ENCODE measurements at places on chromosomes 3 and 15.
A peak's percentile ranks its signal among the peaks of the same experiment; 100 is the strongest.

- DNase-seq: no peak
These were observed 8.2 kb downstream of the C3orf22 start for GRCh38 chr3:126550488-126551051.

- DNase-seq: no peak
These were observed 73.6 kb upstream of the CGNL1 start for GRCh38 chr15:57302640-57303257.

DNA sequence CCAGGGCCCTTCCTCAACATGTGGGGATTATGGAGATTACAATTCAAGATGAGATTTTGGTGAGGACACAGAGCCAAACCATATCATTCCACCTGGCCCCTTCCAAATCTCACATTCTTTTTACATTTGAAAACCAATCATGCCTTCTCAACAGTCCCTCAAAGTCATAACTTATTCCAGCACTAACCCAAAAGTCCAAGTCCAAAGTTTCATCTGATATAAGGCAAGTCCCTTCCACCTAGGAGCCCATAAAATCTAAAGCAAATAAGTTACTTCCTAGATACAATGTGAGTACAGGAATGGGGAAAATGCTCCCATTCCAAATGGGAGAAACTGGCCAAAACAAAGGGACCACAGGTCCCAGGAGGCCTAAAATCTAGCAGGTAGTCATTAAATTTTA lies 309.5 kb upstream of the SLITRK3 start:
- no peak for DNase-seq

GRCh38 chr3:175672119-175672689 lies 813.1 kb downstream of the NAALADL2 start:
- DNase-seq: no peak

DNA sequence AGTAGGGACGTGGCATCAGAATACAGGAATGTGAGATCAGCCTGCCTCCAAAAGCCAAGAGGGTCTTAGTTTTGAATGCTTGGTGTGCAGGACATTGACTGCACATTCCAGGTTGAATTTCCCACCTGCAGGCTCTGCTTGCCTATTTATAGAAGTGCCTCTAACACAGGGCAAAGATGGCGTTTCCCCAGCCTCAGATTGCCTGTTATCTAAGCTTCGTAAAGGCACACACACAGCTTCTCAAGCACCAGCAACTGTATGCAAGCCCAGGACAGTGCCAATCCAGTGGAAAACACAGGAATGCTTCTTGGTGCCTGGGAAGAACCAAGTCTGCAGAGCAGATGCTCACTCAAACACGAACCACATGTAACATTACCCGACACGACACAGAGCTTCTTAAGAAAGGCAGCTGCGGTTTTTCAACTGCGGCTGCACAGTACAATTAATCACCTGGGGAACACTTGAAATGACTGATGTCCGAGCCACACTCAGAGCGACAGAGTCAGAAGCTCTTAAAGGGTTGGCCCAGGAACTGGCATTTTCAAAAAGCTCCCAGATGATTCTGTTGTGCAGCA lies 90.0 kb upstream of the ANKRD34C start:
- no peak for DNase-seq

GRCh38 chr15:75056036-75056435 lies 32.6 kb downstream of the PPCDC start:
- no peak for DNase-seq

DNA sequence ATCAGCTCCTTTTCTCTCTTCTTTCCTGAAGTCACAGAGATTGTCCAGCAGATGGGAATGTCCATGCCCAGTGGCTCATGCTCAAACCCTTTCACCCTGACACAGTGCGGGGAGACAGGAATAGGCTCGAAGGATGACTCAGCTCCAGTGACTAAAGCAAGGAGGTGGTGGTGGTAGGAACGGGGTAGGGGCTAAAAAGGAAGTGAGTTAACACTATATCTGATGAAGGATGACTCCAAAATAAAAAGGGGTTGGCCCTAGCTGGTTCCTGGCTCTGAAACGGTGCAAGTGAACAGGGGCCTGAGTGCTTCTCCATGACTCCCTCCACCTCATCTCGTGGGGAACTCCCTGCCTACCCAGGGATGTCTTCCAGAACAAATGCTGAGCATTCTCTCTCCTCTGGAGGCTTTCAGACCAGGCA lies 167.4 kb upstream of the LPP start:
- DNase-seq: peak; percentile 53

DNA sequence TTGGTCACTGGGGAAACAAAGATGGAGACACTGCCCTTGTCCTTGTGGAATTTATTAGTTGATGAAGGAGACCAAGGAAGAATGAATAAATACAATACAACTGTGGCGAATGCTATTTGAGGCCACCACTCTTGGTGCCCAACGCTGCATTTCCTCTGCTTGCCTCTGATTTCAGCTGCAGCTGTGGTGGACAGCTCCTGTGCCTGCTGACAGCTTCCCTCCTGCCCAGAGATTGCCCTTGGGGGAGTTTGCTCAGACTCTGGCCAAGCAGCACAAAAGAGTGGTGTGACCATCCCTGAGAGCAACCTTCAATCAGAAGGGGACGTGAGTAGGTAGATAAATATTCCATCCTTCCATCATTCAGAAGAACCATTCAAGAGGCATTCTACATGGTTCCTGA lies 64.6 kb upstream of the FHIT start:
- DNase-seq: no peak

DNA sequence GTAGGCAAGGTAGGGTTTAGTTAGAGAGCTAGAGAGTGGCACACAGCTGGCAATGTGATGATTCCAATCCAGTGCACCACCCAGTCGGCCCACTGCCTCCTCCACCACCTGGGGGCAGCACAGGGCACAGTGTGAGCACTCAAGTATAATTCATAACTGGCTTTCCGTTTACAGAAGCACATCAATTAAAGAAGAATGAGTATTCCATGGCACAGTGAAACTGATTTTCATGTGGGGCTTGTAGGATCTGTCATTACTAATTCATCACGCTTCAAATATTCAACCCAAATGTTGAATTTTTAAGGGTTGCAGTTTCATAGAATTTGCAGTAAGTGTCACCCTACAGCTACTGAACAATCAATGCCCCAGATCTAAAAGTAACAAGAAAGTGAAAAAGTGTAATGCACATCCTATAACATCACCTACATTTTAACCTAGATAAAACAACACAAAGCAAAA lies 149.9 kb downstream of the IGSF11 start:
- DNase-seq: peak; percentile 67

GRCh38 chr3:137282871-137283270 lies 325.1 kb downstream of the IL20RB start:
- no peak for DNase-seq

GRCh38 chr15:58746174-58746573 lies 3.3 kb downstream of the ADAM10 start:
- DNase-seq: no peak

DNA sequence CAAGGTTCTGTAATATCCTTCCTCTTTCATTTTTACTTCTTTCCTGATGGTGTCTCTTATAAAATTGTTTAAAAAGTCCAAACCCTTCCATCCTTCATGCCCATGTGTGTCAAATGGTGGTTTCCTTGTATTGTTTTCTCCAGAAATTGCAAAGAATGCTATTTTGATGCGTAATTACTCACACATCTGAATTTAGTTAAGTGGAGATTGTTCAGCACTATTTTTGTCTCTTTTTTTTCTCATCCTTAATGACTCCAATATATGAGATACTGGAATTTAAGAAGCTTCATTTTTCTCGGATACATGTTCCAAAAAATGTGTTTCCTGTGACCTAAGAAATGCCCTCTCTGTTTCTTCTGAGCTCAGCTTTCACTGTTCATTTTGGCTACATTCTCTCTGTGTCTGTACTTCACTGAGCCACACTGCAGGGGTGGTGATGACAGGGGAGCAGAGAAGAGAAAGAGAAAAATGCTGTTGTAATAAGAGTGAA lies 799.8 kb downstream of the DIPK2A start:
- DNase-seq: no peak

DNA sequence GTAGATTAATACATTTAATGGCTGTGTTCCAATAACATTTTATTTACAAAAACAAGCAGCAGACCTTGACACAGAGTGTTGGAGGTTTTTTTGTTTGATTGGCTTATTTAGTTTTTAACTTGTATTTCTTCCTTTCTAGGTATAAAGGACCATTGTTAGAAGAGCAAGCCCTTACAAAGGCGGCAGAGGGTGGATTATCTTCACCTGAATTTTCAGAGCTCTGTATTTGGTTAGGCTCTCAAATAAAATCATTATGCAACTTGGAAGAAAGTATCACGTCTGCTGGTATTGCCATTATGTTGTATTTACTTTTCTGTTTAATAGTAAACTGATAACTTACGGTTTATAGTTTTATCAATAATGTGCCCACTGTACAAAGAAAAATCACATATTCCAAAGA lies 10.0 kb downstream of the FAM98B start:
- no peak for DNase-seq

DNA sequence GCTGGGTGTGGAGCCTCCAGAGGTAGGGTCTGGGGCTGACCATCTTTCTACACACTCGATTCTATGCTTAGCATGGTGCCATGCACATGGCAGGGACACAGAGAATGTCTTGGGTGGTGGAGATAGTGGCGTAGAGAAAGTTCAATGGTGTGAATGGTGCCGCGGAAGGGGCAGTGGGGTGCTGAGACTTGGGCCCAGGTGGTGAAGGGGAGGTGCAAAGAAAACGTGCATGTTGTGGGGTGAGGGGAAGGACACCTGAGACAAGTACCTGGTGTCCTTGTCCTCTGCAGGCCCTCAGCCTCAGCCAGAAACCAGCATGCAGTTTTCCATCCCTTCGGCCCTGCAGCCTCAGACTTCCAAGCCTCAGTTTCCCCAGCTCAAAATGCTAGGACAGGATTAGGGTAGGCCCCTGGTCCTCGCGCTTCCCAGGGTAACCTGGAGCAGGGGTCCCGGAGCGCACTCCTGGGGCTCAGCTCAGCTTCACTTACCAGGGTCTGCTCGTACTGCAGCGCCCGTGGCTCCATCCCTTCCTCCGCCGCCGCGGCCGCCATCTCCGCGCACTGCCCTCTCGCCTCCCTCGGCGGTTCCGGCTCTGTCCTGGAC lies 375 bp downstream of the CLCN2 start:
- DNase-seq: no peak

- no peak for DNase-seq
These were observed 172.4 kb downstream of the KLHL25 start for GRCh38 chr15:85622221-85622831.

DNA sequence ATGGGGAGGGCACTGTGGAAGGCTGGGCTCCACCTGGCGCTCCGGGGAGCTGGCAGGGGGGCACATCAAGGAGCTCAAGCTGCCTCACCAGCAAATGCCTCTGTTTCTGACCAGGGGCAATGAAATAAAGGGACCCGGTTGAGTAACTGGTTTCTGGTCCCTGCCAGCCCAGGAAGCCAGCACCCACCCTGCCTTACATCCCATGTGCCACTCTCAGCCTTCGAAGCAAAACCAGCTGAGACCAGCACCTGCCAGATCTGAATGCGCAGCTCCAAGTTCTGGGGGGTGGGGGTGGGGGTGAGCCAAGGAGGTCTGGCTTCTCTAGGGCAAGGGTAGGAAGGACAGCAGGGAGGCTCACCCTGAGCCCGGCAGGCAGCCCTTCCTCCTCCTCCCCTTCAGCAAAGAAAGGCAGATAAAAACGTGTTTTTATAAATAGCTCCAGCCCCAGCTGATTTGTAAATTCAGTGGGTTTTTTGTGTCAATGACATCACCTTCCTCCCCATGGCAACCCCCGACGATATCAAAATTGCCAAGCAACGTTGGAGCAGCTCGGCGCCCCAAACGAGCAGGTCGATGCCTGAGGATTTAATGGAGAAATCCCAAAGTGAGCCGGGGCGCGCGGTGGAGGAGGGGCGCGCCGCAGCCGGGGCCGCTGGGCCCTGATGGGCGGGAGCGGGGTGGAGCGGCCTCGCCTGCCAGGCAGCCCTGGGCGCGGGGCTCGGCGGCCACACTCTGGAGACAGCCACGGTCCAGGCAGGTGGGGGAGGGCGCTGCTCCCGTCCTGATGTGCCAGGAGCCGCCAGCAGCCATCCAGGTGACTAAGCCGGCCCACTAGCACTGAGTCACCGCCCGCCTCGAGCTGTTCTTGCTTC lies at the start of gene PAK6:
TSS of gene PAK6 (plus strand) at position 532 of the 872 bp plus-strand sequence. CDS start 25,723 bp downstream, outside the sequence.
- DNase-seq: peak; percentile 20

- no peak for DNase-seq
These were observed 114.1 kb upstream of the TPM1 start for GRCh38 chr15:62928242-62928999.

DNA sequence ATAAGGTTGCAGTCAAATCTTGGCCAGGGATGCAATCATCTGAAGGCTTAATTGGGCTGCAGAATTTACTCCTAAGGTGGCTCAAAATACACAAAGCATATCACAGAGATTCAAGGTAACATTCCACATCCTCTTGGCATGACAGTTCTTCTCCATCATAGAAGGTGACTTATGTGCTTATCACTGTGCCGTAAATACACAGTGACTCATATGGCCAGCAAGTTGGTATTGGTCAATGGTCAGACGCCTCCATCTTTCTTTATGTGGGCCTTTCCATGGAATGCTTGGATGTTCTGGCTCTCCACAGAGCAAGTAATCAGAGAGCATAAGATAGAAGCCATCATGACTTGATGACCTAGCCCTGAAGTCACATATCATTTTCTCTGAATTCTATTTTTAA lies 168.8 kb upstream of the ST8SIA2 start:
- no peak for DNase-seq

DNA sequence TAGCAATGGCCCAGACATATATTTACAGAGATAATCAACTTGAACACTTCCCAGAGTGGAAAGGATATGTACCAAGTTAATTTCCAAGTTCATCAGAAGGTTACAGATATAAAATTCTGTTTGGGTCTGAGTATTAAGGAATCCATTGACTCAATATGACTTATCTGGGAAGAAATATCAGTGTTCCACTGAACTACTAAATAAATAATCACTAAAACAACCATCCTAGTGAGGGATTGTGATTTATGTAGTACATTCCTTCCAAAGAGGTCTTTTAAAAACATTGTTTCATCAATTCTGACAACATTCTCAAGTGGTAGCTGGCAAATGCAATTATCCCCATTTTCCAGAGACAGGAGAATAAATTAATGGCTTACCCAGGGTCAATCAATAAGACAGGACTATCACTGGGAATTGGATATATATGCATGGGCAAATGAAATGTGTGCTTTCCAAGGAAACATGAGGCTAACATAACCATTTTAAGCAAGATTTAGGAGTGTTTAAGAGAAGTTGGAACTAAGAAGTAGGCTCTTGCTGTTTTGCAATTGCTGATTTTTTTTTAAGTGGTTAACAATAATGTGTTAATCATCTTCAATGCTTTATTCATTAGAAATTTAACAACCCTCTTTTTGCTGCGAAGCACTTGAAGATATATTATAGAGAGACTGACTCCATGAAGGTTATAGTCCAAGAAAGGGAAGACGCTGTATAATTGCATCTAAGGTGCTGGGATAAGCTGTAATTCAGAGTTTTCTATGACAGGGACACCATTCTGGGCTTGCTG lies 37.9 kb downstream of the SLC9A9 start:
- DNase-seq: no peak

All from activated T-cell treated with anti-CD3 and anti-CD28 coated beads for 24 hours (primary cell).